ENCODE measurements at places on chromosomes 6 and 20.

DNA sequence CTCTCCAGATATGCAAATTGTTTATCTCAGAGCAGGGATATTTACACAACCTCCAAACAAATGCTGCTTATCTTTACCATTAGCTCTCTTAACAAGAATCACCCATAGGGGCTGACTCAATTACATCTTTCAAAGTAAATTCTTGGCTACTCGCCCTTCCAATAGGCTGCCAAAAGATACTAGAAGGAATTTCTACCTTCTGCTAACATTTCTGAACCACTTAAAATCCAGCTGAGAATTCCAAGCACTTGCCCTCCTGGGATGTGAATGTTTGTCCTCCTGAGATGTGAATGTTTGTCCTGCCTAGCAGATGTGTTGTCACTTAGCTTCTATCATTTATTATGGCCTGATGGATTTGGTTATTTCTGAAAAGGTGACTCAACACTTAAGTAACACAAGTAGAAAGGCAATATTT lies 388.0 kb downstream of the GJA1 start:
- DNase-seq = no peak

DNA sequence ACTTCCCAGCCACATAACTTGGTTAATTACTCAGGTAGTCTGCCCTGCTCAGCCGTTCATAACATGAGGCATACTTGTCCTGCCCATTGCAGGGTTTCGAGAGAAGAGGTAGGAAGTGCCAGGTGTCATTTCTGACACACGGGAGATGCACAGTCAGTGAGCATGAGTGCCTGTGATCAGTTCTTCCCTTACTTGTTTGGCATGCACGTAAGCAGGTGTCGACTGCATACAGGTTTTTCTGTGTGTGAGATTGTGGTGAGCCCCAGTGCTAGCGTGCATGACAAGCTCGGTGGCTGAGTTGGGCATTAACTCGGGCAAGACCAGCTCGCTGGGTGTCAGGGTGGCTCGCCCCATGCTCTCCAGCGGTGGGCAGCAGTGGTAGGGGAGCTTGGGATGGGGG lies 51.2 kb upstream of the SLC22A1 start:
- no peak for DNase-seq

DNA sequence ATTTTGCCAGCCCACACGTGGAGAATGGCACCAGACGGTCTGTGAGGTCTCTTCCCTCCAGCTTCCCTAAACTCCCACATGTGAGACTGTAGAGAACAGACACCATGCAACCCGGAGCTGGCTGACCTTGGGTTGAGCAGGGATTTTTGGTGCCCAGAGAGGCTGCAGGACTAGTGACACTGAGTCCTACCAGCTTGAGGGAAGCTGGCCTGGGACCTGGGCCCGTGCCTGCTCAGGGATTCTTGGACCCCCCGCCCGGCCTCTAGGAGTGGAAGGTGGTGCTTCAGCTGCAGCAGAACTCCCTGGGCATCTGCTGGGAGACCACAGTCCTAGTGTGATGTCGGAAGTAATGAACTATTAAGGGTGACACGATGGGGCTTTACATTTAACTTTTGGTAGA lies 3.2 kb downstream of the PSMG4 start:
- no peak for DNase-seq

DNA sequence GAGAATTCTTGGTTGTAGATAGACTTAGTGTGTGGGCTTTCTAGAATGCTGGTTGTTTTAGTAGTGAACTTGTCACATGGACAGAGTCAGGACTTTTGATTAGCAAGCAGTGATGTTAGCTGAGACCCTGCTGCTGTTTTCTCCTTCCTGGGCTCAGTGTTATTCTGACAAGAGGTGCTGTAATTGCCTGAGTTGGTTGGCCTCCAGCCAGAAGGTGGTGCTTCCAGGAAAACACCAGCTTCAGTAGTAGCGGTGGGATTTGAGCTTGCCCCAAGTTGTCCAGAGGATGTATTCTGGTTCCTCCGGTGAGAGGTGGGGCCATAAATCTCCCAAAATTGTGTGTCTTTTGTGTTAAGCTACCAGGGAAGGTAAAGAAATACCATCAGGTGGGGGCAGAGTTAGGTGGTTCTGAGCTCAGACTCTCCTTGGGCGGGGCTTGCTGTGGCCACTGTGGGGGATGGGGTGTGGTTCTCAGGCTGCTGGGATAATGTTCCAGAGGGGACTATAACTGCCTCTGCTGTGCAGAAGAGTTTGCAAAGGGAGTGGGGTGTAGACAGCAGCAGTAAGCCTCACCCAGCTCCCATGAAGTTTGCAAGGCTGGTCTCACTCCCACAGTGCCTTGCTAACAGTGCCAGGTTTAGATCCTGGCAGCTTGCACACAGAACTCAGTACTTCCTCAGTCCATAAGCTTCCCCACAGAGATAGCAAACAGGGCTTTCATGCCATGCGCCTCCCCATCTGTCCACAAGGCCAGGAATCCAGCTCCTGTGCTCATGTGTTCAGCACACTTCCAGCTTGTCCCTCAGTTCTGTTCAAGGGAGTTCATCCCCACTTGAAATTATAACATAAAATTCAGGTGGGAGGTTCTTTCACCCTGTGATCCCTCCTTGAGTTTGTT lies 278.4 kb upstream of the PTCHD4 start:
- no peak for DNase-seq
